ENCODE measurements at places on chromosomes 12 and 14.

DNA sequence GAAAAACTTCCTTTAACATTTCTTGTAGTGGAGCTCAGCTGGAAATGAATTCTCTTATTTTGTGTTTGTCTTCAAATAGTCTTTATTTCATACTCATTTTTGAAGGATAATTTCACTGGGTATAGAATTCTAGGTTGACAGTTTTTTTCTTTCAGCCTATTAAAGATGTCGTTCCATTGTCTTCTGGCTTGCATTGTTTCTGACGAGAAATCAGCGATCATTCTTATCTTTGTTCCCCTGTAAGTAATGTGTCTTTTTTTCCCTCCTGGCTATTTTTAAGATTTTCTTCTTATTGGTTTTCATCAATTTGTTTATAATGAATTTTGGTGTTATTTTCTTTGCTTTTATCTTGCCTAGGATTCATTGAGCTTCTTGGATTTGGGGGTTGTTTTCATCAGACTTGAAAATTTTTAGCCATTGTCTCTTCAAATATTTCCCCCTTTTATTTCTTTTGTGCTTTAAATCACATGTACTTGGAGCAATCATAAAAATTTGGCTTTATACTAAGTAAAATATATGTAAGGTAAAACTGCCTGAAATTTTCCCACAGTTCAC, 89.4 kb downstream of the UNC79 start:
- DNase-seq: no peak

- no peak for DNase-seq
Measured at GRCh38 chr12:109833307-109834189, at the start of gene TRPV4. TRPV4 (minus strand) TSS chr12:109833398; CDS start chr12:109814796, 18,602 bp downstream.

- DNase-seq: no peak
Measured at GRCh38 chr12:2324387-2324786, 271.6 kb downstream of the CACNA1C start.

GRCh38 chr12:24820872-24821271, 128.0 kb downstream of the BCAT1 start:
- DNase-seq: no peak

DNA sequence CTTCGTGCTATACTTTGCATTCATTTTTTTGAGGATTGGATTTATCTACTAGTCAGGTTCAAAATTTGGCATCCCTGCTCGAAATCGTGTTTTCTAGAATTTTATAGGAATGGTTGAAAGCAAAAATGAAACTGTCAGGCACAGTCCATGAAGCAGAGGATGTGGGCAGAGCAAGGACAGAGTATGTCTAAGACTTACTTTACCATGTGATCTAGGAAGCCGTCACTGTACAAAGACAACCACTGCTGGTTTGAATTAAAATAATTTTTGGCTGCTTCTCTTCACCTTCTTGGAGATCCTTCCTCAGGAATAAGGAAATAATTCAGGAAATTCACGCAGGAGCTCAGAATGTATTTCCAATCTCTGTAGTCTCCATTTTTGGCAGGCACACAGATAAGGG, 31.6 kb upstream of the SGPP1 start:
- no peak for DNase-seq

GRCh38 chr14:81329640-81330381, 70.3 kb downstream of the STON2 start:
- DNase-seq: no peak

GRCh38 chr12:24649209-24649608, 299.7 kb downstream of the BCAT1 start:
- DNase-seq: no peak

DNA sequence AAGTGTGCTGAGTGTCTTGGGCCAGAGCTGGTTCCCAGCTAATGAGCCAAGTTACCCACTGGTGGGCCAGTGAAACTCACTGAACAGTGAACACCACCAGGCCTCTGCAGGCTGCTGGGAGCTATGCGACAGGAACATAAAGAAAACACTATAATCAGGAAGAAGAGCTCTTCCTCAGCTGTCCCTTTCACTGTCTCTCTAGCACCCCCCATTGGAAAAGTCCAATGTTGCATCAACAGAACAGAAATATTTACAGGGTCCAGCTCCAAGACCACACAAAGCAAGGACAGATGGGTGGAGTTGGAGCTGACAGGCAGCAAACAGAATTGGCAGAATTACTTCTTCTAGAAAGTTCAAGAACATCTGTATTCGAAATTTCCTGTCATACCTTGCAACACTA, 903.6 kb upstream of the TMEM132C start:
- no peak for DNase-seq

DNA sequence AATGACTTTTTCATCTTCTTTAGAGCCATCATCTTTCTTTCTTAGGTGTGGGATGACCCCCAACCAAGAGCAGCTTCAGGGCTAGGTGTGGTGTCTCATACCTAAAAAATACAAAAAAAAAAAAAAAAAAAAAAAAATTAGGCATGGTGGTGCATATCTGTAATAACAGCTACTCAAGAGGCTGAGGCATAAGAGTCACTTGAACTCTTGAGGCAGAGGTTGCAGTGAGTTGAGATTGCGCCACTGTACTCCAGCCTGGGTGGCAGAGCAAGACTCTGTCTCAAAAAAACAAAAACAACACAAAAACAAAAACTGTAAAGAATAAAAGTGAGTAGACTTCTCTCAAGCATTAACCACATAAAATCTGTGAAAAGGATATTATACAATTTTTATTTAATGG, 8.0 kb upstream of the ATF7IP start:
- no peak for DNase-seq

- DNase-seq: no peak
Measured at GRCh38 chr14:22047115-22047514, 373.5 kb upstream of the OR4E1 start.

GRCh38 chr12:110262442-110263388, 18.3 kb upstream of the ATP2A2 start:
- no peak for DNase-seq
